Dorsolateral prefrontal cortex (tissue), 122 donors: ENCODE measurements at places on chromosomes 1 and 21.

DNA sequence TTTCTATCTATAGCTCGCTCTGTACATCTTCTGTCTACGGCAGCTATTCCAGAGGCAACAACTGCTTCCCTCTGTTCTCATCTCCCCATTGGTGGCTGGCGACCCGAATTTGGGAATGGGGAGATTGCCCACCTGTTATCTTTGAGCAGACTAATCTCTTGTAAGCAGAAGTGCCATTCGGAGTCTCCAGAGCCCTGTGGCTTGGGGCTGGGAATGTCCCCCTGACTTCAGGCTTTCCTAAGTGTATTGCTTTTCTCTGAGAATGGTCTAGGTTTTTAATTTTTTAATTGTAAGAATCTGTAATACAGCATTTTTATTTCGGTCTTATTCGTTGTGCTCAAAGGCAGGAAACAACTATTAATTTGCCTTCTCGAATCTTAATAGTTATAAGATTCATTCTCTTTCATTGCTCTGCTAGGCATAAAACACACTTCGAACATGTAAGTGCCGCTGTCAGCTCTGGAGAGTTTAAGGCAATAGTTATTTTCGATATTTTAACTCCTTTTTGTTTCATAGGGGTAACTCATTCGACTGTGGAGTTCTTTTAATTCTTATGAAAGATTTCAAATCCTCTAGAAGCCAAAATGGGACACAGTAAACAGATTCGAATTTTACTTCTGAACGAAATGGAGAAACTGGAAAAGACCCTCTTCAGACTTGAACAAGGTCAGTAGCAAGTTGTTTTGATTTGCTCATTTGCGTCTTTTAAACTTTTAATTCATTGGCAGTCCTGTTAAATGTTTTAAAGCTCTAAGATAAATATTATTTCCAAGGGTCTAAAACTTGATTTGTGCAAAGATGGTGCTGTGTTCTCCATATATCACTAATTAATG, 514 bp downstream of the AGL start:
- no peak for DNase-seq

DNA sequence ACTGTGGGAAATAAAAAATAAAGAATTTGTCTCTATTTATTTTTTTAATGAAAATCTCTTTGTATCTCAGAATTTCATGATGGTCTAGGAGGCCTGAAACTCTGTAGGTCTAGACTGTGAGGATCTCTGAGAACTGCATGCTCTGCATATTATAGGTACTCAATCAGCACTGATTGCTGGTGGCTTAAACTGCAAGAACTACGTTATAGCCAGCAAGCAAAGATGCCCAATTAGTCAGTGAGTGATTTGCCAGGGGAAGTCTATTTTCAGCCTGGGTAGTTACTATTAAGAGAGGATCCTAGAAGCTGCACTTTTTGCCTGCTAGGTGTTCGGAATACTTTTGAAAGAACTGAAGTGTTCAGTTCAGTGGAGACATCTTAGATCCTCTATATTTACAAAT, 87.4 kb downstream of the GPR52 start:
- no peak for DNase-seq

- DNase-seq: no peak
Measured at GRCh38 chr1:234731569-234732085, 121.6 kb upstream of the IRF2BP2 start.

DNA sequence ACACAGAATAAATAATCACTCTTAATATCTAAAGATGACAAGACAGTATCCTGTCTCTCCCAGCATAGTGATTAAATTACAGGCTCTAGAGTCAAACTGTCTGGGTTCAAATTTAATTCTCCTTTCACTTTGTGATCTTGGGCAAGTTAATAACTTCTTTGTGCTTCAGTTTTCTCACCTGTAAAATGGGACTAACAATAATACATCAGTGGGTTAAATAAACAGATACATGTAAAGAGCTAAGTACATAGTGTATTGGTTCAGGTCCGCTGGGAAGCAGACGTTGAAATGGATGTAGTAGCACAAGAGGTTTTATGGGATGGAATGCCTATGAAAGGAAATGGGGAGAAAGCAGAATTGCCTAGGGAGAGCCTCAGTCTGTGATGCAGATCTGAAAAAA, 10.7 kb downstream of the ZFYVE9 start:
- DNase-seq: no peak

- DNase-seq: no peak
Measured at GRCh38 chr1:161402446-161402845, 34.8 kb upstream of the CFAP126 start.

DNA sequence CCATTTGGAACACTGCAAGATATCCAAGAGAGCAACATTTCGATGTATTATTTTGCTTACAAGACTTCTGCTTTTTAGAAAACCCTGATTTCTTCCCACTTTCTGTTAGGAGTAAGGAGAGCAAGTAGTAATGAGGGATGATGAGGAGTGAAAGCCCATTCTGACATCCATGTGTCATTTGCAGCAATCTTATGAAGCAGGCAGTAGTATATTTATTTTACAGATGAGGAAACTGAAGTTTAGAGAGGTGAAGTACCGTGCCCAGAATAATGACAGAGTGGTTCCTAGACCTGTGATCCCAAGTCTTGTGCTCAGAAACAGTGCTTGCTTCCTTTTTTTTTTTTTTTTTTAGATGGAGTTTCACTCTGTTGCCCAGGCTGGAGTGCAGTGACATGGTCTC, 7.1 kb upstream of the ZSCAN20 start:
- DNase-seq: no peak

DNA sequence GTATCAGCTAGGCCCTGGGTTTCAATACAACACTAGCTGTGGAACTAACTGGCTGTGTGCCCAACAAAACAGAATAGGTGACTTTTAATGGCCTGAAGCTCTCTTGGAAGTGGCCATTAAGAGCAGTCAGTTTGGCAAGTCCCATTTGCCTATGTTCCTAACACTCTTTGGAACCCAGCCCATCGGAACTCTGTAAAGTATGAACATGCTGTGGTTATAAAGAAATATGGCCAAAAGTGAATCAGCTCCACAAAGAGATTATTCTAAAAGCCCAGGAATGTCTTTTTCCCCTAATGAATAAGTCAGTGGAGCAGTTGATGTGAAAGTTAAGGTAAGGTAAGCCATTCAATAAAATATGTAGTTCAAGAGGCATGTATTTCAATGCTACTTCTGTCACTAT, 223.7 kb upstream of the ADAMTS5 start:
- DNase-seq: no peak

GRCh38 chr1:203663294-203663693, 36.7 kb downstream of the ATP2B4 start:
- no peak for DNase-seq

GRCh38 chr1:8426996-8427395, 109.1 kb downstream of the SLC45A1 start:
- no peak for DNase-seq

DNA sequence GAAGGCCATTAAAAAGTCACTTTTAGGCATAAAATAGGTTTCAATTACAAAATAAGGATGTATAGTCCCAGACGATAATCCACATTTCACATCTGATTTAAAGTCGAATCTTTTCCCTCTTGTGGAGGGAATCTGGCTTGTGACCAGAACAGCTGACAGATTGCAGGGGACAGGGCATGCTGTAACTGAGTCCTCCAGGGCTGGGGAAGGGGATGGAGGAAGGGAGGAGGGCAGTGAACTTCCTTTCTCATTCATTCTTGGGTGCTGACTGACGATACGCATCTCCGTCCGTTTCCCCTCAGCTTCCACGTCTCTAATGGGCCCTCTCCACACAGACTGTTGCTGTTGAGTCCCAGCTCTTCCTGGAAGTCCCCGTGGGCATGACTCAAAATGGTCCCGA, 108.1 kb upstream of the CSF3R start:
- DNase-seq: no peak

DNA sequence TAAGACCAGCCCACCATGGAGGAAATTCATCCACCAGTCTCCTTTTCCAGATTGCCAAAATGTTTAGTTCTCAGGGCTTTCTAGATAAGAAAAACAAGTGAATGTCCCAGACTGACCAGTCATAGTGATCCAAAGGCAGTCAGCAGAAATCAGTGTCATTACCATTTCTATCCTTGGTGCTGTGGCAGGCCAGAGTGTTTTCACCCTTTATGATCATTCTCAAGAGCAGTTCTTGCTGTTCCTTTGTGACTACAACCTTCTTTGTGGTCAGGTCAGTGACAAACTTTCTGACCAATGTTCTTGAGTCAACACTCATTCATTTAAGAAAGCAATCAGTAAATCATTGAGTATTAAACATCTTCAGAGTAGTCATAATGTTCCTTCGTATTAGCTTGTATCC, 7.3 kb upstream of the DHCR24 start:
- no peak for DNase-seq

DNA sequence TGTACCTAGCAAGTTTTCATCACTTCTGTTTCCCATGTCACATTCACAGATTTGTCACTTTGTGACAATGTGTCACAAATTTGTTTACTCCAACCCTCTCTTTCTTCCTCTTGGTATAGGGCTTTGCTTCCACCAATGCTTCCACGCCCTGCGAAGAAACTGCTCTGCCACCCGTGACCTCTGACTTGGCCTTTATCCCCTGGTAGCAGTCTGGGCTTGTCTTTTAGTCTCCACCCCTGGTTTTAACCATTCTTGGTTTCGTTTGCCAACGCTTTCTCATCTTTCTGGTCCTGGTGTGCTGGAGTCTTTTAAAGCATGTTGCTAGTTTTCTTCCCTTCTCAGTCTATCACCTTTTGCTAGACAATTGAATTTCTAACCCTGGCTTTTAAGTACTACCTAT, 8.1 kb downstream of the TACSTD2 start:
- DNase-seq: no peak

DNA sequence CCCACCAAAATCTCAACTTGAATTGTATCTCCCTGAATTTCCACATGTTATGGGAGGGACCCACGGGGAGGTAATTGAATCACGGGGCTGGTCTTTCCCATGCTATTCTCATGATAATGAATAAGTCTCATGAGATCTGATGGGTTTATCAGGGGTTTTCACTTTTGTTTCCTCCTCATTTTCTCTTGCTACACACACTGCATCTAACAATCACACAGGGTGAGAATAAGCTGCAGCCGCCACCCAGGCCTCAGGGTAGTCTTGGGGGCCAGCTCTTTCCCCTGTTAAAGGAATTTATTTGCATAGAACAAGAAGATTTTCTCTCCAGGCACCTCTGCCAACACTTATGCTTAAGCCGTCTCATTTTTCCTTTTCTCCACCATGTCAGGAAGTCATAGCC, 26.0 kb upstream of the GBP6 start:
- DNase-seq: no peak

DNA sequence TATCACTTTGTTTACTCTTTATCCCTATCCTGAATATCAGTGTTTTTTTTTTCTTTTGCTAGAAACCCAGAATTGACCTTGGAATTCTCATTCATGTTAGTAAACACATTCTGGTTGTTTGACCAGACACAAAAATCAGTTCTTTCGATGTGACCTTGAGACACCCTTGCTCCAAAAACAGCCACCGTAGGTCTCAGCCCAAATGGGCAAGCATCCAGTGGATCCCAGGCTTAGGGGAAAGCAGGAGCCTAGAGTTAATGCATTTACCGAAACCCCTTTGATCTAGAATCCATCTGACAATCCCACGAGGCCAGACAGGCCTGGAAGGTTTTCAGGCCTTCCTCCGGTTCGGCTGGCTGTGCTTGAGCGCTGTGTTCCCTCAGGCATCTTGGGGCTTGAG, 47.6 kb downstream of the IRF2BP2 start:
- no peak for DNase-seq

- no peak for DNase-seq
Measured at GRCh38 chr1:85502171-85502570, 37.2 kb upstream of the DDAH1 start.

DNA sequence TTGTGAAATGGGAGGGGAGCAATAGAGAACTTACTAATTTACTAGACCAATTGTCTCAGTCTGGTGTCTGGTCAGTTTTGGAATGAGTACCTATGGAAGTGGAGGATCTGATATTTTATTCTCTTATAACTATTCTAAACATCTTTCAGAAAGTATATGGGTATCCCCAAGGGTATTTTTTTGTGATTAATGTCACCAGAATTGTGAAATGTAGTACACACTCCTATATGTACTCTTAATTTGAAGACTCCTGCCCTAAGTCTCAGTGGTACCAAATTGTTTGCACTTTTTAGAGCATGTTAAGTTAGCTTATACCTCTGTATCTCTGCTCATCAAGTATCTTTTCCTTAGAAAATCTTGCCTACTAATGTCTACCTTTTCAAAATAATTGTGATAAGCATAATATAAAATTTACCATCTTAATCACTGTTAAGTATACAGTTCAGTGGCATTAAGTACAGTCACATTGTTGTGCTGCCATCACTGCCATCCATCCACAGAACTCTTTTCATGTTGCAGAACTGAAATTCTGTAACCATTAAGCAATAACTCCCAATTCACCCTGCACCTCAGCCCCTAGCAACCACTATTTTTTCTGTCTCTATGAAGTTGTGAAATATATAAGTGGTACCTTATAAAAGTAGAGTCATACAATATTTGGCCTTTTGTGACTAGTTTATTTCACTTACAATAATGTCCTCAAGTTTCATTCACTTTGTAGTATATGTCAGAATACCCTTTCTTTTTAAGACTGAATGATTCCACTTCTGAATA, 40.5 kb downstream of the SLC30A7 start:
- DNase-seq: no peak

- DNase-seq: peak; percentile 69
Measured at GRCh38 chr1:3858231-3858981, 1.1 kb downstream of the DFFB start.

DNA sequence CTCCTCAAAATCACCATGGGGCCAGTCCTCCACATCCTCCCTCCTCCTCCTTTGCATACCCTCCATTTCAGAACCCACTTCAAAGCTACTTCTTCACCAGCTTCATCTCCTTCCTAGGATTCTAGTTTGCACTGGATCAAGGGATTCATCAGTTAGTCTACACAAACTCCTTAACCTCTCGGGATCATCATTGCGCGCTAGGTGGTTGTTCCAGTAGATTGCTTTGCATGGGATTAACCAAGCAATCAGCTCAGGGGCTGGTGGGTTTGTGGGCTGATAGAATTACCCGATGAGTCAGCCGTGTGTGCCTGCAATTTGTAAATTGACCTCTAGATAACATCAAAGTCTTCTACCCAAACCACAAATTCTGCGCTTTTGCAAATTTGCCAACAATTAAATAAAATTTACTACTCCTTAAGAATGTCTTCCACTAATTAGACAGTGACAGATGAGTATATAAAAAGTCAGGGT, 7.7 kb downstream of the KANK4 start:
- no peak for DNase-seq

DNA sequence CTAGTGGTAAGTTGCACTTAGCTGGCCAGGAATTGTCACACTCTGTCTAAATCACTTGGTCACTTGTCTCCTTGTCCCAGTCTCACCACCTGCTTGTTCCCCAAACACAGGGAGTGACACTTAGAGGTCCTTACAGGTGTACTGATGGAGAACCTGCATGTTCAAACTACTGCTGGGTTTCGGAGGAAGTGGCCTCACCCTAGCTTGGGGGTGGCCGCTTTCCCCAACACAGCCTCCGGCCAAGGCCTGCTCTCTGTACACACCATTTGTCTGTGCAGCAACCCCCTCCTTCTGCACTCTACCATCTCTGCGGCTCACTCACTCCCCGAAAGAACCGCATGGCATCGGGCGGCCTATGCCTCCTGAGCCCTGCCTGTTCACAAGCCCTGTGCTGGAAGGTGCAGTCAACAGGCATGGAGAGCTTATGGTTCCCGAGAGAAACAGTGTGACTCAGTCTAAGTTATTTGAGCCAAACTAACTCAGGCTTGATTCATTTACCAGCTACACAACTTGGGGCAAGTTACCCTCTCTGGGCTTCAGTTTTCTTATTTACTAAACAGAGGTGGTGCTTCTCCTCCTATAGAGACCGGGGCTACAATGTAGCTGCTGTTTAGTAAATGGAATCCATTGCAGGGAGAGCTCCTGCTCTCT, 10.5 kb upstream of the SPRR4 start:
- DNase-seq: no peak
